ENCODE measurements at places on chromosomes 2 and 18.

DNA sequence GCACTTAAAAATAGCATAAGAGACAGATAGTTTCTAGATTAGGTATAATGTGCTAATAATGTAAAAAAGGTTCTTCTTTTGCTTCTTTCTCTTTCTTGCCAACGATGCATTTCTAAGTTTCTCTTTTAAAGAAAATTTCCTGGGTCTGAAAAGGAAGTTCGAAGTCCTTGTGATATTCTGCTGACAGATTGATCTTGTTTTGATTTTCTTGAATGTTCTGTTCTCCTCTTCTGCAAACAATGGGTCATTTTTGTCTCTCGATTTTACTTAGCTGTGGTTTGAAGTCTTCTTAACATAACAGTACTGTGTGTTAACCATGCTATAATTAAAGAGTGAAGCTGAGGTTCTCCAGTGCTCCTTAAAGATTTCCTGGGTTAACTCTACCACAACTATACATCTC lies 61.1 kb upstream of the ACYP2 start:
- DNase-seq: peak; percentile 59

DNA sequence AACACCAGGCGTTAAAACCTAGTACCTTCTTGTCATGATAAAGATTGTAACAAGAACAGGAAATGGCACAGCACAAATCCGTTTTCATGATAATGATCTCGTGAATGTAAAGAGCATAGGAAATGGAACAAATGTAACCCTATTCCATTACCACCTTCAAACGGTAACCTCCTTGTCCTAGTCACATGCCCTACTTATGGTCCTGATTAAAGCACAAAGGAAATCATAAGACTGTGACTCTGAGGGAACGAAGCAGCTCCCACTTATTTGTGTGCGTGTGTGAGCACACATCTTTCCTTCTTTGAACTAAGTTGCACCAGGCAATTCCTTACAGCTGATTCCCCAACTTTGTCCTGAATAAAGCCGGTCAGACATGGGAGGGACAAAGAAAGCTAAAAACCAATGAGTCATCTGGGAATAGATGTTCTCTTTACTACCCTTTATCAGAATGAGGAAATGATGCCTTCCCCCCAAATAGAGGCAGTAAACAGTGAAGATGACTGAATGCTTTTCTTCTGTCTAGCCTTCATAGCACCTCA lies 192.6 kb downstream of the IKZF2 start:
- no peak for DNase-seq

DNA sequence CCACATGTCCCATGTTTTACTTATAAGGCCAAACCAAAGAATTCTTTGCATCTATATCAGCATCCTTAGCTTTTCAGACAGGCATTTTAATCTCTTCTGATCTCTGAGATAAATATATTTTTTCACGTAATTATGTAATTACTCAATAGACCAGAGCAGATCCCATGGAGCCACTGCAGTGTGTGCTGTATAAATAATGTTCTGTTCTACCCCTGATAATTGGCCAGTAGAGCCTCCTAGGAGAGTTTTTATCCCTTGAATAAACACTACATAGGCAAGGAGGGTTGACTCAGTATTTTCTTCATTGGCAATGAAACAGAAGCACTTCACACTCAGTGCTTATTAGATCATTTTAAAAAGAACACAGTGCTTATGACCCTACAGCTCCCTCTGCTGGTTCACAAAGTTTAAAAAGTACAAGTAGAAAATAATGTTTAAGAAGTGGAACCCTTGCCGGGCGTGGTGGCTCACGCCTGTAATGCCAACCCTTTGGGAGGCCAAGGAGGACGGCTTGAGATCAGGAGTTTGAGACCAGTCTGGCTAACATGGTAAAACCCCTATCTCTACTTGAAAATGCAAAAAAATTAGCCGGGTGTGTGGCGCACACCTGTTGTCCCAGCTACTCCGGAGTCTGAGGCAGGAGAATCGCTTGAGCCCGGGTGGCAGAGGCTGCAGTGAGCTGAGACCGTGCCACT lies 91.9 kb downstream of the PPP1R1C start:
- no peak for DNase-seq

- DNase-seq: no peak
These were observed 28.2 kb upstream of the GATA6 start for GRCh38 chr18:22141211-22141610.

GRCh38 chr2:95328358-95329125 lies 31.4 kb downstream of the KCNIP3 start:
- DNase-seq: no peak

DNA sequence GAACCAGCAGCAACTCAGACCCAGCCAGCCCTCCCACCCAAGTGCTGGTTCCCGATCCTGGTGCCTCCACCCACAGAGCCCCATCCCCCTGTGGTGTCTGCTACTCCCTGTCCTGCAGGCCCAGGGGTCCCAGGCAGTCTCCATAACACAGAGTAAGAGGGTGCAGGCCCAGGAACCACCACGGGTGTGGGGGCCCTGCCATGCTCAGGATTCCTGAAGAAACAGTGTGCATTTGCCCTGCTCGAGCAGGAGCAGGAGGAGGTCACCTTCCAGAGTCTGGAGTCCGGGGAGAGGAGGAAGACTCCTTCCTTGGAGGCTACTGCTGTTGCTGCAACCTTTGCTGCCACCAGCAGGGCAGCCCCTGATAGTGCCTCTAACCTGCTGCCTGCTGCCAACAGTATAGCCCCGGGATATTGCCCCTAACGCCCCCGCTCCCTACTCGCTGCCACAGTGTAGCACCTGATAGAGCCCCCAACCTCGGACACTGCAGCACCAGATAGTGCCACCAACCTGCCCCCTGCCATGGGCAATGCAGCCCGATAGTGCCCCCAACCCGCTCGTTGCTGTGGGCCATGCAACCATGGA lies 46.8 kb upstream of the ANKRD62 start:
- no peak for DNase-seq

- DNase-seq: no peak
These were observed 34.3 kb downstream of the DARS1 start for GRCh38 chr2:135951041-135951583.

- no peak for DNase-seq
These were observed 67.9 kb downstream of the ANKRD44 start for GRCh38 chr2:197242719-197243118.

DNA sequence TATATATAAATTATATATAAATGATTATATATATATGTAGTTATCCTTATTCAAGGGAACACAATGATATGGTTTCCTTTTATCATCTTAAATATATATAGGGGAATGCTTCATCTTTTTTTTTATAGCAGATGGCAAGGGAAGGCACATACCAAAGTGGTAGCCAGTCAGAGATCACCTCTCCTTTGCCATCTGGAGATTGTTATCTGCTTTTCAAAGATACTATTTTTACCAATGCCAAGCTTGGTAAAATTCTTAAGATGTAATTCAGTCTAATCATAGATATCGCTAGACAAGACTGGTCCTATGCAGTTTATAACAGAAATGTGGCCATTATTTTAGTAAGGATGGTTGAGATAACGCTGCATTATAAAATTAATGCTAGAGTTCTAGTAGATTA lies 64.7 kb upstream of the DSEL start:
- no peak for DNase-seq

DNA sequence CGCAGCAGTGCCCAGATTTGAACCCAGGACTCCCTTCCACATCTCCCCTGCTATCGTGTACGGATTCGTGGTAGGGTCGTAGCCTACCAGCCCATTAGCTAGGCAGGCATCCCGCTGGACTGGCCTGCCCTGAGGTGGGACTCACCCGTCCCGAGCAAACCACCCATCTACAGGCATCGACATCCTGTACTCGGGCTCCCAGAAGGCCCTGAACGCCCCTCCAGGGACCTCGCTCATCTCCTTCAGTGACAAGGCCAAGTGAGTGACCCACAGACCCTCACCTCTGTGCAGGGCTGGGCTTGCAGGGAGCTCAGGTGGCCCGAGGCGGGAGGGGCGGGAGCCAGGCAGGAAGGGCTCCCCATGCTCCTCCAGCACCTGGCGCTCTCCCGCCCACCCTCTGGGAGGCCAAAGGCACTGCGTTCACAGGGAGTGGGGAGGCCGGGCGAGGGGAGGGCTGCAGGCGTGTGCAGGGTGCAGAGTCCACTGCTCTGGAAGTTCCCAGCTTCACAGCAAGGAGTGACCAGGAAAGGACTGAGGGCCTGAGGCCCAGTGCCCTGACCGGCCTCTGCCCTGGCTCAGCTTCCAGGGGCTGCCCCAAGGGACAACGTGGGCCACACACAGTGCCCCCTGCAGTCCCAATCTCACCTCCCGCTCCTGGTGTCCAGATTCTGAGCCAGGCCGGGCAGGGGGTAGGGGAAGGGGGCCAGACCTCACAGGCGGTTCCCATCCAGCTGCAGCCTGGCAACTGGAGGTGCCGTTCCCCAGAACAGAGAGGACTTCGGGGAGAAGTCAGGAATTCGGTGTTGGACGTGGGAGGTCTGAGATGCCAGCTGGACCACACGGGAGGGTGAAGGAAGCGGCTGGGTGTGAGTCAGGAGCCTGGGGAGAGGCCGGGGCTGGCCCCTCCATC lies 5.4 kb downstream of the AGXT start:
- DNase-seq: no peak

DNA sequence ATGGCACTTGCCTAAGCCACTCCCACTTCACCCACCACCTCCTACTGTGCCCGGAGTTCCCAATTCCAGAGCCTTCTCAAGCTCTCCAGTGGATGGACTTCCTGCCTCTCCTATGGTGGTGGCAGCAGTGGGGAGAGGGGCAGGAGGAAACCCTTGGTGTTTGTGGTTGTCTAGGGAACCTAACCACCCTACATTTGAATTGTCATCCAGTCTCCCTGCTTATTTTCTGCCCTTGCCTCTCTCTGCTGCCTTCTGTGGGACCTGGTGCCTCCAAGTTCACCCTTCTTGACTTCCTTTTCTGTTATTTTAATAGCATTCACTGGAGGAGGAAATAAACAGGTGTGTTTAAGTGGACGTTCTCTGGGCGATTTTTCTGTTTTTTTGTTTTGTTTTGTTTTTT lies 50.0 kb upstream of the HPCAL1 start:
- DNase-seq: no peak

DNA sequence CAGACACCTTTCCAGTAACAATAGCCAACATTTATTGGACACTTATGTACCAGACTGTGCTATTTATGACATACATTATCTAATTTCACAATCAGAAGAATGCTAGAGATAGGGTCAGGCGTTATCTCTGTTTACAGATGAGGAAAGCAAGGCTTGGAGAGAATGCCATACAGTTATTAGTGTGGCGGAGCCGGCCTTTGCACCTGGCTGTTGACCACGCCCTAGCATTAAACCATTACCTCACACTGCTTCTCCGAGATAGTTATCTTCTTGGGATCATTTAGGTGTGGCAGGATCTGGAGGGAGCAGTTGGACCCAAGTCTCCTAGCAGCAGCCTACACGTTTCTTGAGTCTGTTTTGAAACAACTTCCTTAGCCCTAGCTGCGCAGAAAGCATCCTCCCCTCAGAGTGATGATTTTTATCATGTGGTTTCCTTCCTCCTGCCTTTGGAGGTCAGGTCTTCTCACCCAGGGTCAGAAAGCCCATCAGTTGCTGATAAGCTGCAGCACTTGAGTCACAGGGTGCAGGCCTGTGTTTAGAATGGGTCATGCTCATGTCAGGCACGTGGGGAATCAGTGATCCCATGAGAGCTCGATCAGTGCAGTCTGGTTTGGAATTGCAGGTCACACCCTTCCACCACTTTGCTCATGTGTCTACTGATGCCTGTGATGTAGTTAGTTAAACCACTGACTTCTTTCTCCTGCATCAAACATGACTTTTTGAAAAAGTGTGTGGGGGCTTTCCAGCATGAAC lies 118.2 kb downstream of the SPTBN1 start:
- peak; percentile 86 for DNase-seq

- no peak for DNase-seq
These were observed 24.6 kb downstream of the INSIG2 start for GRCh38 chr2:118112771-118113334.

DNA sequence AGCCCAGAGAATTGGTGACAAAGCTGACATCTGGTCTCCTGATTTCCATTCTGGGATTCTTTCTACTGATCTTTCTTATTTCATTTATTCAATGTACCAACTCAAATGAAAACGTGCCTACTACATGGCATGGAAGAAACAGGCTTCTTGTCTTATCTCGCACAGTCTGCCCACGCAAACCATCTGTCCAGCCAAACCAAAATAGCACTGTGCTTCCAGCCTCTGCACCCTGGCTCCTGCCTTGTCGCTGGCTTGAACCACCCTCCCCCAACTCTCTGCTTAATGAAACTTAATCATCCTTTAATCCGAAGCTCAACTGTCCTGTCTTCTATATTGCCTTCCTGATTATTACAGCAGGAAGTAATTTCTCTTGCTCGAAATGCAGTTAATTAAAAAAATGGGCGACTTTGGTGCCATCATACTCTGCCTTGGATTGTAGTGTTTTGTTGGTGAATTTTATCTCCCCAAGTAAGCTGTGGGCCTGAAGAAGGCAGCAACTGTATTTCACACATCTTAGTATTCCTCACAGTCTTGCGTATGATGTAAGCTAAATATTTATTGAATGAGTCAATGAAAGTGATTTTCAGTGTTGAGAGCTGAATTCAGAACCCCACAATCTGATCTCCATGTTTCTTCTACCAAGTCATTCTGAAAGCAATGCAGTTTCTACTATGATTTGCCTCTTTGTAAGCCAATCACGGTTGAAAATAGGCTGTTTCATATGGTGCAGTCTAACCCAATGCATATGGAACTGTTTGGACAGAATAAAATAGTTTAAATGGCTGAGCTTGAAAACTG lies 190.8 kb downstream of the TMEM247 start:
- DNase-seq: no peak

- DNase-seq: no peak
These were observed 284.0 kb upstream of the GCFC2 start for GRCh38 chr2:75994759-75995158.

GRCh38 chr2:32772638-32773447 lies 145.0 kb downstream of the TTC27 start:
- no peak for DNase-seq

DNA sequence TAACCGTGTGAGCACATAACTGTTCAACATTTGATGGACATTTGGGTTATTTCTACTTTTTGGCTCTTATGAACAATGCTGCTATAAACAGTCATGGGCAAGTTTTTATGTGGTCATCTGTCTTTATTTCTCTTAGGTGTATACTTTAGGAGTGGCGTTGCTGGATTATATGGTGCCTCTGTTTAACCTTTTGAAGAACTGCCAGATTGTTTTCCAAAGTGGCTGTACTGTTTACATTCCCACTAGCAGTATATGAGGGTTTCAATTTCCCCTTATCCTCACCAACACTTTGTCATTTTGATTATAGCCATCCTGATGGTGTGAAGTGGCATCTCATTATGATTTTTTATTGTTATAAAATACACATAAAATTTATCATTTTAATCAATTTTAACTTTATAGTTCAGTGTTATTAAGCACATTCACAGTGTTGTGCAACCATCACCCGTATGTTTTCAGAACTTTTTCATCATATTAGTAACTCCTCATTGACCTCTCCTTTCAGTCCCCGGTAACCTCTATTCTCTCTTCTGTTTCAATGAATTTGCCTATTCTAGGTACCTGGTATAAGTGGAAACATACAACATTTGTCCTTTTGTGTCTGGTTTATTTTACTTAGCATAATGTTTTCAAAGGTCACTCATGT lies 55.4 kb downstream of the EML4 start:
- DNase-seq: no peak

DNA sequence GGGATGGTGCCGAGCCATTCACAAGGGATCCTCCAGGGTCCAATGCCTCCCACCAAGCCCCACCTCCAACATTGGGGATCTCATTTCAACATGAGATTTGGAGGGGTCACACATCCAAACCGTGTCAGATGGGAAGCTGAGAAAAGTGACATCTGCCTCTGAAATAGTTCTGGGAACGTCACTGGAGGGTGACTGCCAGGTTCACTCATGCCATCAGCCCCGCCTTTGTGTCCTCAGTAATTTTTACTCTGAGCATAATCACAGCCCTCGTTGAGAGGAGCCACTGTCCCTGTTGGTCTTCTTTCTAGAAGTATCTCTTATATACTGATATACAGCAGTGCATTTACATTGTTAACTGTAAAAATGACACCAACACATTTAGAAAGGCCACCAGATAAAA lies 67.4 kb downstream of the KLHL29 start:
- peak; percentile 8 for DNase-seq
